Ovary (tissue), 10 donors: ENCODE measurements at places on chromosomes 7 and 10. TPM values are rescaled to one million over a fixed set of nuclear protein-coding genes. Genes with fewer than 3 reads are reported as not detected.

GRCh38 chr7:127949769-127950222 is 81.4 kb downstream of the LRRC4 start:
- no peak overlapping the region for H3K4me3 ChIP-seq
- DNase-seq, result no peak
- H3K36me3 ChIP-seq, result no peaks in the 10 kb centered on the region
- peaks cover 12% of the 10 kb centered on the region for H3K4me1 ChIP-seq
- no peaks in the 10 kb centered on the region for H3K27me3 ChIP-seq

TRPV5 gene
- total RNA-seq, result not detected

DNA sequence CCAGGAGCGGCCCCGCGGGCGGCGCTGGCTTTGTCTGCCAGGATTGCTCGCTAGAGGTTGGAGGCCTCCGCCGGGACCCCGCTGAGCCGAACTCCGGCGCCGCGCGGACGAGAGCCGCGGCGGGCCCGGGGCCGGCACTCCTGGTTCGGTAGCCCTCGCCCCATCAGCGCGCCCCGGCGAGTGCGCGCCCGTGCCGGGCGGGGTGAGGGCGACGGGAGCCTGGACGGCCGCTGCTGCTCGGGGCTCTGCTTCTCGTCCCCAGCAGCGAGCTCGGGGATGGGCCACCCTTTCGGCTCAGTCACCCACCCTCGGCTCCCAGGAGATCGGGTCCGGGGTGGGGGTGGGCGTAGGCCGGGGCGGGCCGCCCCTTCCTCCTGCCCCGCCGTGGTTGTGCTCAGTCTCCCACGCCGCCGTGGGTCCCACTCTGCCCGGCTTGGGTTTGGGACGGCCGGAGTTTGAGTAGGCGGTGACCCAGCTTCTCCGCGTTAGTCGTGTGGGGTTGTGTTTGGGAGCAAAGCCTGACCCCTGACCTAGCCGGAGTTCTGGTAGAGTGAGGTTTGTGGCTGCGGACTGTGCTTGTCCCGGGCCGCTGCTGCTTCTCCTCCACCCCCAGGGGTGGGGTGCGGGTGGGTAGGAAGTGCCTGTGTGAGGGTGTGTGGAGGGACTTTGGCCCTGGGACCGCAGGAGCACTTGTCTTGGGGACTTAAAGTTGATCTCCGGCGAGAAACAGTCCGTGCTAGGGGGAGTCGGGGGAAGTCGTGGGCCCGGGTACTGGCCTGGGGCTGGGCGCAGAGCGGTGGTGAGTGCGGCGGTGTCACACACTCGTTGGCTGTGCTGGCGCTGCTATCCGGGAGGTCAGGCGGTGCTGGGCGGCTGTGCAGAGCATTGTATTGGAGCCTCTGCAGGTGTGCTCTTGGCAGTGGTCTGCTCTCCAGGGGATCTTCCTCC is 677 bp downstream of the TSPAN14 start:
- peak overlapping the region; percentile 97 for H3K4me3 ChIP-seq
- H3K27ac ChIP-seq, result peak overlapping the region; percentile 97
- H3K36me3 ChIP-seq, result no peaks in the 10 kb centered on the region
- peak; percentile 69 for DNase-seq

DNA sequence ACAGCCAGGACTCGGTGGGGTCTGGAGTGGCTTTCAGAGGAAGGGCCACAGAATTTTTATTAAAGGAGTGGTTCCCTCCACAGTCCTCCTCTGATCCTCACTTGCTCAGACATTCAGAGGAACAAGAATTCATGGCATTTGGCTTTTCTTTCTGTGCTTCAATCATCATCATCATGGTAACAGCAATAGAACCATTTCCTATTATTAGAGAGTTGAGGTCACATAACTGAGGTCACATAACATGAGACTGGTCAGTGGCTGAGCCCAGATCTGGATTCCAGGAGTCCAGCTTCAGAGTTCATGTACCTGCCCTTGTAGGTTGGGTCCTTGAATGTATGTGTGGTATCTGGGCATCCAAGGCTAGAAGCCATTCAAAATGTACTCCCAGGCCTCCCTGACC is 177.3 kb upstream of the GRB10 start:
- H3K27me3 ChIP-seq, result no peaks in the 10 kb centered on the region
- H3K36me3 ChIP-seq, result no peaks in the 10 kb centered on the region
- H3K4me1 ChIP-seq, result no peaks in the 10 kb centered on the region
- DNase-seq, result no peak
- H3K27ac ChIP-seq, result no peak overlapping the region

DNA sequence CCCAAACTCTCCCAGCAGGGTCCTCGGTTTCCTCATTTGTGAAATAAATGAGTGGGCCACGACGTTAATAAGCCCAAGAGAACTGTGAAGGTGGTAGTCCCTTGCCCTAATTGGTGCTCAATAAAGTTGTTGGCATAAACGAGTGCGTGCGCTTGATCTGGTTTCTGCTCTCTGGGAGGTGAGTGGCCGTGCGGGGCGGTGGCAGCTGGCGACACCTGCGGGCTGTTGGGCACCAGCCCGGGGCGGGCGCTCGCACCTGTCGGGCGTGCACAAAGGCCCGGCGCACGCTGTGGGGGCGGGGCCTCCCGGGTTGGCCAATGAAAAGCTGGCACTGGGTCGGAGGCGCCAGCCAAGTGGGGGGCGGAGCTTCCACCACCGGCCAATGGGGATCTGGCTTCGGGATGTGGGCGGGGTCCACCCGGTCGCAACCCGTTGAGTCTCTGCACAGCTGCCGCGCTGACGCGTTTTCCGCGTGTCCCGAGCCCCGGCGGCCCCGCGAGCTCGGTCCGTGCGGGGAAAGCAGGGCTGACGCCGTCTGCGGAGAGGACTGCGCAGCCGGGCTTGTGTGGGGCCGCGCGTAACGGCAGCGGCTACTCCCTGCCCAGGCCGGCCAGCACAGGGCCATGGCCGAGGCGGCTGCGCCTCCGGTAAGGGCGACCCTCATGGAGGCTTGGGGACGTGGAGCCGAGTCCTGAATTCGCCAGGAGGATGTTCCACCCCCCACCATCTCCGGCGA is 23.0 kb downstream of the ZNF783 start:
- H3K4me3 ChIP-seq, result peak overlapping the region; percentile 62
- peaks cover 2% of the 10 kb centered on the region for H3K4me1 ChIP-seq
- H3K36me3 ChIP-seq, result no peaks in the 10 kb centered on the region
- no peaks in the 10 kb centered on the region for H3K27me3 ChIP-seq
- H3K27ac ChIP-seq, result peak overlapping the region; percentile 8

DNA sequence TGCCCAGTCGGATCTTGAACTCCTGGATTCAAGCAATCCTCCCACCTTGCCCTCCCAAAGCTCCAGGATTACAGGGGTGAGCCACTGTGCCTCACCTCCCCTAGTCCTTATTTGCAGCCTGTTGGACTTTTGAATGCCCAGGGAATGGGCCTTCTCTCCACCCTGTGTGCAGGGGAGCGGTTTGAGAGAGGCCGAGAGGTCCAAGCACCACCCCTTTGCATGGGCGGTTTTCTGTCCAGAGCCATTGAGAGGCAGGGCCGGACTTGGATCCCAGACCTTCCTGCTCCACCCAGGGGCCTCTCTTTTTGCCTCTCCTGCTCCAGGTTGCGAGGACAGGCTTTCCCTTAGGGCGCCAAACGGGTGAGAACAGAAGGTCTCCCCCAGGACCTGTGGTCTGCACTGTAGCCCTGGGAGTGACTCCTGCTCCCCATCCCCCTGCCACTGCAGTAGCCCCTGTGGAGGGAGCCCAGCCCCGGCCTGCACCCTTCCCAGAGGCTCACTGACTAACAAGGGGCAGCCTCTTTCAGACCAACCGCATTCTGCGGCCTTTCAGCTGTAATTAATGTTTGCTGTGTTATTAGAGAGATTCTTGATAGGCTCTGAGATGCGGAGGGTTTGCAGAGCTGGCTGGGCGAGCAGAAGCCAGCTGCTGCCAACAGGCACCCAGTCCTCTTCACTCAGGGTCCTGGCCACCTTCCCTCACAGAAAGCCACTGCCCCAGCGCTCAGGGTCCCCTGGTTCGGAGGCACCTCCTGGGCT is 57.9 kb downstream of the ELFN1 start:
- no peak for DNase-seq
- no peak overlapping the region for H3K4me3 ChIP-seq
- no peaks in the 10 kb centered on the region for H3K27me3 ChIP-seq
- H3K27ac ChIP-seq, result no peak overlapping the region

DNA sequence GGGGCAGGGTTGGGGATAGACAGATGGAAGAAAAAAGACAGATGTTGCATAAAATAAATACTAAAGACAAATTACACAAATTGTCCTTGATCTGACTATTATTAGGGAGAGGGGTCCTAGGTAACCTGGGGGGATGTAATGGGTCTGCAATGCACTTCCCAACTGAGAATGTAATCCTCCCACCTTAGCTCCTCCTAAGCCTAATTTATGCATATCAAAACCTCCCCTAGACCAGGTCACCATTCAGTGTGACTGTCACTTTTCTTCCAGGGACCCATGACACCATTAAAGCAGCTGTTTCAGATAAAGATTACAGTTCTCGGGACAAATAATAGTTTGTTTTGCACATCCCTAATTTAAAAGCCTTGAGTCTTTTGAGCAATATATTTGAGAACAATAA is 133.9 kb upstream of the FEZF1 start:
- no peak overlapping the region for H3K27ac ChIP-seq
- no peak for DNase-seq
- no peak overlapping the region for H3K4me3 ChIP-seq

GRCh38 chr10:77478247-77478961 is 159.2 kb downstream of the KCNMA1 start:
- H3K4me1 ChIP-seq, result no peaks in the 10 kb centered on the region
- H3K4me3 ChIP-seq, result no peak overlapping the region
- H3K27me3 ChIP-seq, result no peaks in the 10 kb centered on the region
